A549 treated with GW870086 at 1 μM for 4 hours (cell line): ENCODE measurements at places on chromosomes 6 and 20. TPM values are rescaled to one million over a fixed set of nuclear protein-coding genes. Genes with fewer than 3 reads are reported as not detected.

The LTB gene
- total RNA-seq, result 0.21 to 0.65 TPM (median 0.29 TPM) in 4 of 5 replicates, not detected in the other

The SLC44A4 gene
- 0.05 to 0.21 TPM in 2 of 5 replicates, not detected in the others for total RNA-seq

The FILIP1 gene
- 0.30 to 0.40 TPM (median 0.32 TPM) in 5 replicates for total RNA-seq

The CRIP3 gene
- 0.37 to 1.0 TPM (median 0.53 TPM) in 5 replicates for total RNA-seq

The TNFRSF21 gene
- 17.1 to 19.9 TPM (median 19.0 TPM) in 5 replicates for total RNA-seq

The NR2E1 gene
- 0.06 TPM in 1 of 5 replicates, not detected in the others for total RNA-seq

The GMPR gene
- total RNA-seq, result 1.7 to 3.1 TPM (median 2.2 TPM) in 5 replicates

The CDC5L gene
- 11.5 to 16.3 TPM (median 12.7 TPM) in 5 replicates for total RNA-seq
